ENCODE measurements at places on chromosomes 3 and 15.

- peak; percentile 30 for DNase-seq
Observed at GRCh38 chr3:79881431-79881830, 113.6 kb upstream of the ROBO1 start.

- DNase-seq: peak; percentile 71
Observed at GRCh38 chr15:39100106-39100660, 480.7 kb upstream of the THBS1 start.

- DNase-seq: no peak
Observed at GRCh38 chr3:25349095-25349494, 79.0 kb upstream of the RARB start.

DNA sequence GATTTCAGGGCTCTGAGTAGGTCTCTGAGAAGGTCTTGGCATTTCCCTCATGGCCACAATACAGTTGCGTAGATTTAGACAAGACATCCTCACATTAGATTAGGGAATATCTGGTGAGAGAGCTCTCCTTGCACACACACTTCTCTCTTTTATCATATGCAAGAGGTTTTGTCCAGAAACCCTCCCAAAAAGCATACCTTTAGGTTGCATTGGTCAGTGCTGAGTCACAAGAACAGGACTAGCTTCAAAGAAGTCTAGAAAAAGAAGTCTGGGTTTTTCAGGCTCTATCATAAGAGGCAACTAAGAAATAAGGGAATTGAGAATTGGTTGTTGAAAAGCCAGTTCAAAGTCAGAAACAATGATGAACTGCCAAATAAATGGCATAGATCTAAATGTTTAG, 40.1 kb upstream of the MITF start:
- DNase-seq: no peak
